ENCODE measurements at places on chromosomes 12 and 14.

DNA sequence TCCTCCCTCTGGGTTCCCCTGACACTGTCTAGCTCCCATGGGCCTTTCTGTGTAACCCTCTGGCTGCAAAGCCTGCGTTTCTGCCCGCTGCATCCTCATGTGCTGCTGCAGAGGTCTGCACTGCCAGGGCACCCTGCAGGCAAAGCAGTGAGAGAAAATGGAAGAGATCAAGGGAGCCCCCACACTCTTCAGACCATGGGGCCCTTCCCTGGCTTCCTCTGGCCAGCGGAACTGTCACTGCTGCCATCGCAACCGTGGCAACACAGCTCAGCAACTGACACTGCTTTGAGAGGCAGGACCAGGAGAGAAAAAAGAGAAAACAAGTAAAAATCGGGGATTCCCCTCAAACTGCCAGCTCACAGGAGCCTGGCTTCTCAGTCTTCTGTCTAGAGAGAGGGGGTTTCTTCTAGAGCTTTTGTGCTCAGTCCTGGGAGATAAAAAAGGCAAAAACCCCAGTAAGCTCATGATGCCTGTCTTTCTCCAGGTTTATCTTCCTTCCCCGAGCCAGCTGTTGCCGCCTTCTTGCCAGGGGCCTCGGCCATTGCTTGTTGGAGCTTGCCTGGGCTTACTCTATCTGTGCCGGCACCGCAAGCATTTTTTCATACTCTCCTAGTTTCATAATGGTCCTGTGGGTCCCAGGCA is 38.9 kb downstream of the C14orf132 start:
- no peak for DNase-seq

GRCh38 chr12:111221062-111222026 is 147.6 kb downstream of the PHETA1 start:
- no peak for DNase-seq

- no peak for DNase-seq
Observed at GRCh38 chr12:138898-139534, 72.4 kb downstream of the IQSEC3 start.

DNA sequence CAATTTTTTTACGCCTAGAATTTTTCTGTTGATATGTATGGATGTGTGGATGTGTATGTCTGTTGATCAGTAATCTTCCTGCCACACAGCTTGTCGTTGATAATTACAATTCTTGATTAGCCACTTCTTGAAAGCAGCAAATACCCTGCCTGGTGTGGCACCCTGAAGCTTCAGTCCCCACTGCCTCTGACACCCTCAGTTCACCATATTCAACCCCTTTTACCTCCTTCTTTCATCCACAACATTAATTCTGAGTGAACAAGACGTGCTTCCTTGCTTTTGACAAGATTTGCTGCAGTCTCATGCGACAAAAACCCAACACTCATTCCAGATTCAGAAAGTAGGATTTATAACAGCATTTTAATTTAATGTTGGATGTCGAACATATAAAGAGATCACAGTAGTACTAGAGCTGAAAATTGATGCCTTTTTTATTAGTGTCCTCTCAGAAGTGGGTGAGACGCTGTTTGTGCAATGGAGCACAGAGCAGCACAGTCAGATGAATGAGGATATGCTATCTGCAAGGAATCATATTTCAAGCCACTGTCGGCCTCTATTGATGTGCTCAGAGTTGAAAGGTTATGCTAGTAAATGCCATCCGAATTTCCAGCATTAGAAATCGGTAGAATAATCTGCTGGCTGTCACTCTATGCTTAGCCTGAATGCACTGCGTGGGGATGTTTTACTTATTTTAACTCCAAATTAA is 383.7 kb downstream of the EGLN3 start:
- no peak for DNase-seq

DNA sequence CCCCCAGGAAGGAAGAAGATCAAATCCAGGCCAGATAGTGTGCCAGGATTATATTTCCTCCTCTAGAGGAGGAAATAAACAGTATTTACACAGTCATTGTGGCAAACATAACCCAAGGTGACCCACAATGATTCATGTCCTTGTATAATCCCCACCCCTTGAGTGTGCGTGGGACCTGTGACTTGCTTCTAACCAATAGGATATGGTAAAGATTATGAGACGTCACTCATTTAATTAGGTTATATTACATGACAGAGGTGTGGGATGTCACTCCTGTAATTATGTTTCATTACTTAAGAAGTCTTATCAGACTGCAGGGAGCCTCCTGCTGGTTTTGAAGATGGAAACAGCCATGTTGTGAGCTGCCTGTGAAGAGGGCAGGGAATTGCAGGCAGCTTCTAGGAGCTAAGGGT is 12.2 kb upstream of the CATSPERB start:
- DNase-seq: no peak

DNA sequence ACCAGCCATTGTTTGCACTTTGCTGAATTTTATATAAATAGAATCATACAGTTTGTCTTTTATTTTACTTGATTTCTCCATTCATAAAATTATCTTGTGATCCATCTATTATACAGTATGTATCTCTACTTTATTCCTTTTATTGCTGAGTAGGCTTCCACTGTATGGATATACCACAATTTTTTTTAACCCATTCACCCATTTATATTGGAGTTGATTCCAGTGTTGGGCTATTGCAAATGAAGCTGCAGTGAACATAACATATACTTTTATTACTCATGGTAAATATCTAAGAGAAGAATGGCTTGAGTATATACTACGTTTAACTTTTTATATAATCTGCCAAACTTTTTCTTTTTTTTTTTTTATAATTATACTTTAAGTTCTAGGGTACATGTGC is 463.6 kb downstream of the ETNK1 start:
- no peak for DNase-seq

GRCh38 chr14:90049390-90049789 is 12.4 kb upstream of the KCNK13 start:
- DNase-seq: no peak

DNA sequence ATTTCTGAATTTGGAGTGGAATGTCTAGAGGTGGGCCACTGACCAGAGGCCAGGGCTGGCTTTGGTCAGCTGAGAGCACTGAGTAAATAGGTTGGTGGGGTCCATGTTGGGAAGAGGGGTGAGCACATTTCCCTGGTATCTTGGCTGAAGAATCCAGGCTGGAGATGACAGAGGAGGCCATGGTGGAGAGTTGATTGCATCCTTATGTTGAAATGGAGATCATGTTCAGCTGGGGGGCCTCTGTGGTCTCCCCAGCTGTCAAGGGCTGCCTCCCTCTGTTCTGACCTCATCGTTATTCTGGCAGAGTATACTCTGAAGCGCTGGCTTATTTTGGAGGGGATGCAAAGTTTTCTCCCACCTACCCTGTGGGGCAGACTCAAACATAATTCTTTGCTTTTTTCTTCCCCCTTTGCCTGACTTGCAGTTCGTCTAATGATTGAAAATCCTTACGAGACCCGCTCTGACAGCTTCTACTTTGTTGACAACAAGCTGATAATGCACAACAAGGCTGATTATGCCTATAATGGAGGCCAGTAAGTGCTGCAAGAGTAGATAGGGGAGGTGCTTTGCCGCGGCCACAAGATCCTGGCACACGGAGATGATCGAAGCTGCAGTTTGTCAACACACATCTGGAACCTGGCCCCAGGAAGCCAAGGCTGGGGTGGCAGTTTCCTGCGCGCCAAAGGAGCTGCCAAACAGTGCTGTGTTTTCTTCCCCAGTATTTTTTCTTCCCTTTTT is 6.0 kb upstream of the ACADS start:
- no peak for DNase-seq

GRCh38 chr14:29222671-29223268 is 456.2 kb downstream of the FOXG1 start:
- no peak for DNase-seq

DNA sequence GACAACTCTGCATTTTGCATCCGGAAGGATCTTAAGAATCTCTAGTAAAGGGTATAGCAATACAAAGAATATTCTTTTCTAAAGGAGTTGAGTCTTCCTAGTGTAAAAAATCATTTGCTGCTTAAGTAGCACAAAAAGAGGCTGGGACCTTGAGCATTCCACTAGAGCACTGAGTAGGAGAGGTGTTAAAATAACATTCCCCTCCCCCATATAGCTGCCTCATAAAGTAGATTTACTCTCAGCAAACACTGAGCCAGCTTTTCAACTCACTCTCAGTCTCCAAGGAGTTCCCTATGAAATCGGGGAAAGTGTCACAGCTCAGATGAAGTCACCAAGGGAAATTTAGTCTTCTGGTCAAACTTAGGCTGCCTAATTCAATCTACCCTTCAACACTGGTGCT is 592.7 kb downstream of the ETNK1 start:
- no peak for DNase-seq

DNA sequence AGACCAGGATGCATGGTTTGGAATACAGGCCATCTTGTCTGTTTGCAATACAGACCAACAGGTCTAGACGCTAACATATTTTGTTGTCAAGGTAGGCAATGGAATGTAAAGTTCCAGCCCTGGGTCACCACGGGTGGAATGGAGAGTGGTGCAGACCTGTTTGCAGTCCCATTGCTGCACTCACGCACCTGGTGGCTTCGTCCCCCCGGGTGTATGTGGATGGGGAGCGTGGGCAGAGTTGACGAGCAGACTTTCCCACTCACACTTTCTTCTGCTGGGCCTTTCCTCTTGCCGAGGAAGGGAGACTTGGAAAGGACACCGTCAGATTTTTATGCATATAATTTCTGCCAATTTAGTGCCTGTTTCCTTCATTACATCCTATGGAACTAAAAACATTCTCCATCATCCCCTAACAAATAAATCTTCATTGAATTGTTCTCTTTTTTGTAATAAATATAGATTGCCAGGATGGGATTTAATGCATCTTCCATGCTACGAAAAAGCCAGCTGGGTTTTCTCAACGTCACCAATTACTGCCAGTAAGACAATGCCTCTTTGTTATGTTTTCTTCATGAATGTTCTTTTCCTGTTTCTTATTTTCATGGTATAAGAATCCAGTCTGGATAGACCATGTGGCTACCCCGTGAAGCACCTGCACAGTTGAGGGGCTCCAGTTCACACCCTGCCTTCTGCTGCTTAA is 15.2 kb downstream of the DCAF4 start:
- no peak for DNase-seq

GRCh38 chr14:20662968-20663732 is 21.2 kb upstream of the RNASE4 start:
- DNase-seq: peak; percentile 32

DNA sequence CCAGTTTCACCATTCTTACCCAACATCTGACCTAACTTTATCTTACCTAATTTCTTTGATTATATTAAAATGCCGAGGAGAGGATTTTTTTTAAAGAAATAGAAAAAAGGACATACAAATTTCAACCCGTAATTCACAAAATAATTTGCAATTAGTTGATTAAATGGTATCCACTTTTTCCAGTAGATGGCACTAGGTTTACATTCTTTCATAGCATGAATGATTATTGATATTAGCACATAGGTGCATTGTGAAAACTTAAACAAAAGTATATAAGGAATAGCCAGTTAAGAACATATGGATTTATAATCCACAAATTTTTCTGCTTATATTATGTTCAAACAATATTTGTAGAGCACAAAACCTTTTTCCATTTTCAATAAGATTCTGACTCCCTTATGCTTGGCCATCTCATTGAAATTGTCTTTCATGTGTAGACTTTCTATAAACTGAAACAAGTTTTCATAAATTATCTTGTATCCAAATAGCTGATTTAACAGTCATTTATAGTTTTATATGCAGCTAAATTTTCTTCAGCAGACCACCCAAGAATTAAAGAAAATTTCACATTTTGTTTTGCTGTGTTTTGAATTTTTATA is 35.3 kb downstream of the MSRB3 start:
- no peak for DNase-seq

DNA sequence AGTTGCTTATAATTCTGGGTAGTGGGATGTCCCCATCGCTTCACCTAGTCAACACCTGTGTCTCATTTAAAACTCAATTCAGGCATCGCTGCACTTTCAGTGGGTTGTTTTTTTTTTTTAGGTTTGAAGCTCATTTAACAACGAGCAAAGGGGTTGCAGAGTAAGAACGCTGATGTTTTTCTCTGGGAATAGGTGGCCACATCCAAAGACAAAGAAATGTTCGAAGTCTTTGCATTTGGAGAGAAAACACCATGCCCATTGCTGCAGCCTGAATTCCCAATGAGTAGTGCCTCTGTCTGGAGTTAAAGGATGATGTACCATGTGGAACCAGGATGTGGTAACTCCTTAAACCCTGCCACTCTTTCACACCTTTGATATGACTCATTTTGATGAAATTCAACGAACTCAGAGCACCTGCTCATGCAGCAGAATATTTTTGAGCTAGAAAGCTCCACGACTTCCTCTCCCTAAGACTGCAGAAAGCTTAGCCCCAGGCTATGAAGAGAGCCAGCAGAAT is 35.1 kb upstream of the BATF start:
- DNase-seq: no peak

- DNase-seq: no peak
Observed at GRCh38 chr12:29971446-29971845, 187.7 kb upstream of the TMTC1 start.

GRCh38 chr14:27845902-27846301 is 920.7 kb upstream of the FOXG1 start:
- DNase-seq: no peak

DNA sequence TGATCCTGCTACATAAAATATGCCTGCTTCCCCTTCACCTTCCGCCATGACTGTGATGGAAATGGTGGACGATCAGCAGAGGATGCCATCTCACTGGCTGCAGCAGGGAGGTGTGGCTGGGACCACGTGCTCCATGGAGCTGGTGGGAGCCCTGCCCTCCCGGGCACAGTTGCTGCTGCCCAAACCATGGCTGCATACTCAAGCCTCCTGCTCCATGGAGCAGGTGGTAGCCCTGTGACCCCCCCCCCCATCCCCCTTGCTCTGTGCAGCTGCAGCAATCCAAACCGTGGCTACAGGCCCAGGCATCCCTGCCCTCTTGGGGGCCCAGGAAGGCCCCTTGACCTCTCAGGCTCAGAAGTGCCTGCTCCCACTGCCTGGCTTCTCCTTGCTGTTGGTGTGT is 597.5 kb upstream of the LMO3 start:
- no peak for DNase-seq

DNA sequence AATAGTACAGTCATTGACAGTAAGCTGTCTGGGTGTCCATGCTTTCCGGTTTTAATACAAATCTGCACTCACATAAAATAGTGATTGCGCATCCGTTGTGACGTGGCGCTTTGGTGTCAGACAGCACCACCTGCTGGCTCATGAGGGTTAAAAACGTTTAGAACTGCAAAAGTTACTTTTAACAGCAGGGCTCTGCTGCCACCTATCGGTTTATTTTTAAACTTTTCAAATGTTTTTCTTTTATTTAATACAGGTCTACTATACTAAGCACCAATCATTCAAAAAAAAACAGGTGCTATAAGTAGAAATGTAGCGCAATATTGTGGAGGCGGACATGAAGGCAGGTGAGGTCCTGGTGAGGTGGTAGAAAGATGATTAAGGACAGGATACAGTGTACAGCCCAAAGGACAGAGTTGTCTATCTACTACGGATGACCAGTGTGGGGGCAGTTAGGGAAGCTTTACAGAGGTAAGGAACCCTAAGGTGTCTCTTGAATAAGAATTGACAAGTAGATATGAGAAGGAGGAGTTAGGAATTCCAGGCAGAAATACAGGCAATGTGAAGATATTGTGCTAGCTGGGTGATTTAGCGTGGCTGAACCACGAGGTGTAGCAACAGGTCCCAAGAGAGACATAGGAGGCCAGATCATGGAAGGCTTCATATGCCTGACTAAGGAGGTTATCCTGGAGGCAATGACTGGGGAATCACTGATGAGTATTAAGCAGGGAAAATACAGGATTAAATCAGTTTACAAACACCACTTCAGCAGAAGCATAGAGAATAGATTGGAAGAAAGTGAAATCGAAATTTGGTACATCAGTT is 91.5 kb upstream of the PRB2 start:
- peak; percentile 63 for DNase-seq
